ENCODE measurements at places on chromosomes 3 and 15.

GRCh38 chr15:80861731-80862170 is 82.6 kb downstream of the CEMIP start:
- H3K4me3 ChIP-seq = no peak overlapping the region
- H3K36me3 ChIP-seq = no peaks in the 10 kb centered on the region
- H3K4me1 ChIP-seq = peaks cover 5% of the 10 kb centered on the region
- H3K27me3 ChIP-seq = peaks cover 31% of the 10 kb centered on the region
- no peak for DNase-seq
- no peak overlapping the region for H3K27ac ChIP-seq

GRCh38 chr3:116112696-116113095 is 332.6 kb downstream of the LSAMP start:
- H3K27me3 ChIP-seq = no peaks in the 10 kb centered on the region
- H3K27ac ChIP-seq = no peak overlapping the region
- peak; percentile 33 for DNase-seq

DNA sequence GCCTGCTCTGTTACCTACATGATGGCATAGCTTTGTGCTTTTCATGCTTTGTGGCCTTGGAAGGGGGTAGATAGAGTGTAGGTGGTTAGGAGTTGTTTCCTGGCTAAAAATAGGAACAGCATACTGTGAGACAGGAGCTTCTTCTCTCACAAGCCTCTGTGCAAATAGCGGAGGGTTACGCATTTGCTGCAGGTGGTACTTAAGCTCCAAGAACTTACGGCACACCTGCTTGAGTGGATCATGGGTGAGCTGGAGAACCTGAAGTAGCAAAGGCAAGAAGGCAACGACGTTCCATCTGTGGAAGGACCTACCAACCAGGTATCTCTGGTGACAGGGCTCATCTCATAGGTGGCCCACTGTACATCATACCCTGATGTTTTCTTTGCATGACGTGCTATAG is 66.0 kb downstream of the ST6GAL1 start:
- H3K36me3 ChIP-seq = no peaks in the 10 kb centered on the region
- H3K27me3 ChIP-seq = no peaks in the 10 kb centered on the region
- no peak for DNase-seq
- no peaks in the 10 kb centered on the region for H3K4me1 ChIP-seq
- no peak overlapping the region for H3K27ac ChIP-seq
- no peak overlapping the region for H3K4me3 ChIP-seq

DNA sequence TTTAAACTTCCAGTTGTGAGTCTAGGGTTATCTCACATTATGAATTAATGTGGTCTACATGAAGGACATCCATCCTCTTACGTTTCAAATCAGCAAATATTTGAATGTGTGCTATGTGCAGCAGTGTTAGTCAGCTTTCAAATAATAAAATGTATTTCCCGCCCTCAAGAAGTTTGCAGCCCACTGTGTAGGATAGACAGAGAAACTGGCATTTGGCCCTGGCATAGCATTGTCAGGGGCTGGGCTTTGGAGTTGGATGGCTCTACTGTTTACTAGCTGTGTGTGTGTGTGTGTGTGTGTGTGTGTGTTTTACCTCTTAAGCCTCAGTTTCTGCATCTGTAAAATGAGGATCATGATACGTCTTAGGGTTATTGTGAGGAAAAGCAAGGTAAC is 400.5 kb upstream of the C2CD4B start:
- no peaks in the 10 kb centered on the region for H3K27me3 ChIP-seq
- H3K4me3 ChIP-seq = no peak overlapping the region
- peaks cover 7% of the 10 kb centered on the region for H3K36me3 ChIP-seq
- DNase-seq = no peak
- H3K27ac ChIP-seq = no peak overlapping the region

GRCh38 chr3:5348229-5348902 is 160.9 kb downstream of the EDEM1 start:
- no peak overlapping the region for H3K4me3 ChIP-seq
- no peak overlapping the region for H3K27ac ChIP-seq
- DNase-seq = no peak
- H3K36me3 ChIP-seq = no peaks in the 10 kb centered on the region

GRCh38 chr3:89955156-89955555 is 847.7 kb downstream of the EPHA3 start:
- no peaks in the 10 kb centered on the region for H3K27me3 ChIP-seq
- H3K4me1 ChIP-seq = no peaks in the 10 kb centered on the region
- peak; percentile 86 for DNase-seq
- no peaks in the 10 kb centered on the region for H3K36me3 ChIP-seq
- no peak overlapping the region for H3K4me3 ChIP-seq
- peak overlapping the region; percentile 12 for H3K27ac ChIP-seq

DNA sequence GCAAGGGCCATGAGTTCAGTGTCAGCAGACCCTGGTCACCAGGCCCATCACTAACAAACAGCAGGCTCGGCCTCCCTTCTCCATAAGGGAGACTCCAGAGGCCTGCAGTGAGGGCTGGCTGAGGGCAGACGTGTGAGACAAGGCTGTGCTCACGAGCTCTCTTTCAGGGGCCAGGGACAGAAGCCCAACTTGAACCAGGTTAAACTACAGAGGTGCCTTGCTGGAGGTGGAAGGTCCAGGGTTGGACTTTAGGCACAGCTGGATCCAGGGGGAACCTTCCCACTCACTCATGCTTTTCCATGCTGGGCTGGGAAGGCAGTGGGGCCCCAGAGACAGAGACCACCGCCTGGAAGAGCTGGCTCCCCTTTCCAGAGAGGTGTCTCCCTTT is 19.0 kb downstream of the CFAP100 start:
- peaks cover 86% of the 10 kb centered on the region for H3K27me3 ChIP-seq
- H3K4me3 ChIP-seq = no peak overlapping the region
- DNase-seq = no peak

DNA sequence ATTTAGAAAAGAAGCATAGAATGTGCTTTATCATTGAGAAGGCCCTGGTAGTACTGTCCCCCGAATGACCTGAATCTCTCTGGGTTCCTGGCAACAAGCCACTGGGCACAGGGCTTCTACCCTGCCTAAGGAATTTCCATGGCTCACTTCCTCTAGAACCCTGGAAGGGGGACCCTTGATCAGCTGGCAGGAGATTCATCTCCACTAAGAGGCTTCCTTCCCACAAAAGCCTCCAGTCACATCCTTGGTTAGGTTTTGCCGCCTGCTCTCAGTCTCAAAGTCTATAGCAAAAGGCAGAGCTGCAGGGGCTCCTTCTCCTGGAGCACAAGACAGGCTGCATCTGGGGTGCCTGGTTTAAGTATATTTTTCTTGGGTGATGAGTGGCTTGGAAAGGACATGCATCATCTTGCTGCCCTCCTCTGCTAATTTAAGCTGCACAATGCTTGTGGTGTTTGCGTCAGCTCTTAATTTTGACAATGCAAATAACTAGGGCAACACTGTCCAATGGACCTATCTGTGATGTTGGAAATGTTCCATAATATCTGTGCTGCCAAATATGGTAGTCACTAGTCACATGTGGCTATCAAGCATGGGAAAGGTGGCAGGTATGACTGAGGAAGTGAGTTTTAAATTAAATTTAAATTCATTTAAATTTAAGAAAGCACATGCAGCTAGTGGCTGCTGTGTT is 33.4 kb upstream of the RARRES1 start:
- H3K36me3 ChIP-seq = no peaks in the 10 kb centered on the region
- no peak for DNase-seq
- no peak overlapping the region for H3K4me3 ChIP-seq
- peaks cover 8% of the 10 kb centered on the region for H3K4me1 ChIP-seq

DNA sequence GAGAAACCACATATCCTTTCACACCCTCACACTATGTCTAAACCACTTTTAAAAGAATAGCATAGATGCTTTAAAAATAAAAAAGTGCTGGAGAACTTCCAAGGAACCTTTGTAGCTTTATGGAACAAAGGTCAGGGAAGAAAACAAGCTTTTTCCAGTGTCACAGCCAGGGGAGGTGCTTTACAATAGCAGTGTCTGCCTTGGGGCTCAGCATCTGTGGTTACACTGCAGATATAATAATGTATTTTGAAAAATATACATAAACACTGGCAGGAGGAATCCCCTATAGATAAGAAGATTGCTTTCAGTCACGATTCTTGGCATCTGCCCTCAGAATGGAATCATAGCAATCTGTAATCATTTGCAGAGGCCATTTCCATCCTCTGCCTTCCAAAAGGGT is 362.4 kb upstream of the LRRC3B start:
- H3K36me3 ChIP-seq = no peaks in the 10 kb centered on the region
- H3K27me3 ChIP-seq = no peaks in the 10 kb centered on the region
- H3K27ac ChIP-seq = no peak overlapping the region

- H3K4me3 ChIP-seq = no peak overlapping the region
- no peaks in the 10 kb centered on the region for H3K4me1 ChIP-seq
- peaks cover 90% of the 10 kb centered on the region for H3K36me3 ChIP-seq
- DNase-seq = no peak
- H3K27me3 ChIP-seq = no peaks in the 10 kb centered on the region
These were observed 70.8 kb downstream of the DNAJC13 start for GRCh38 chr3:132488151-132488550.

DNA sequence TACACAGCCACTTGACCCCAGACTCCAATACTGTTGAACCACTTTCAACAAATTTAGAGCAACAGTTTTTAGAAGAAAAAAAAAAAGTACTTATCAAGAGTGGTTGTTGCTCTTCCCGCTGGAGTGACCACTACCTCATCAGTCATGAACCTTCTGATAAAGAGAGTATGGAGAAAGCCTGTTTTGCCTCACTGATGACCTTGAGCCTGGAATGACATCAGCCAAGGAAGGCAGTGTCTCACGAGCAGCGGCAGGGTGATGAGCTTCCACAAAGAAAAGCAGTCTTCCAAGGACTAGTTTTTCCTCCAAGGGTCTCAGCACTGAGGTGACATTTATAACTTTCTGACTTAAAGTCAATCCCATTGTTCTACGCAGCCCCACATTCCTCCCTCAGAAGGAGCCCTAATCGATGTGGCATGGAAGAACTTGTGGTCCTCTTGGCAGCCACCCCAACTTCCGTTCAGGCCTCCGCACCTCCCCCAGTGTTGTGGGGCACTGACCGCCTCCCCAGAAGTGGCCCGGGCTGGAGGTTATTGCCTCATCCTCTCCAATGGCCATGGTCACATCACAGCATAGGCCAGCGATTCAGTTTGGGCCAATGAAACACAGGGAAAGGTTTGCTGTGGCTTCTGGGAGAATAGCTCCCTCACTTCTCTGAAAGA is 1.8 kb upstream of the CYP11A1 start:
- H3K36me3 ChIP-seq = no peaks in the 10 kb centered on the region
- H3K27me3 ChIP-seq = peaks cover 50% of the 10 kb centered on the region
- DNase-seq = no peak
- no peak overlapping the region for H3K4me3 ChIP-seq

GRCh38 chr3:179652447-179653095 is at the start of gene USP13:
USP13 (plus strand) TSS chr3:179653040; CDS start chr3:179653226, 186 bp downstream.
- no peaks in the 10 kb centered on the region for H3K27me3 ChIP-seq
- peak within 1 kb of the TSS; percentile 91 for H3K27ac ChIP-seq
- H3K36me3 ChIP-seq = no peaks in the 10 kb centered on the region
- peak within 1 kb of the TSS; percentile 82 for H3K4me3 ChIP-seq
- peak; percentile 84 for DNase-seq

DNA sequence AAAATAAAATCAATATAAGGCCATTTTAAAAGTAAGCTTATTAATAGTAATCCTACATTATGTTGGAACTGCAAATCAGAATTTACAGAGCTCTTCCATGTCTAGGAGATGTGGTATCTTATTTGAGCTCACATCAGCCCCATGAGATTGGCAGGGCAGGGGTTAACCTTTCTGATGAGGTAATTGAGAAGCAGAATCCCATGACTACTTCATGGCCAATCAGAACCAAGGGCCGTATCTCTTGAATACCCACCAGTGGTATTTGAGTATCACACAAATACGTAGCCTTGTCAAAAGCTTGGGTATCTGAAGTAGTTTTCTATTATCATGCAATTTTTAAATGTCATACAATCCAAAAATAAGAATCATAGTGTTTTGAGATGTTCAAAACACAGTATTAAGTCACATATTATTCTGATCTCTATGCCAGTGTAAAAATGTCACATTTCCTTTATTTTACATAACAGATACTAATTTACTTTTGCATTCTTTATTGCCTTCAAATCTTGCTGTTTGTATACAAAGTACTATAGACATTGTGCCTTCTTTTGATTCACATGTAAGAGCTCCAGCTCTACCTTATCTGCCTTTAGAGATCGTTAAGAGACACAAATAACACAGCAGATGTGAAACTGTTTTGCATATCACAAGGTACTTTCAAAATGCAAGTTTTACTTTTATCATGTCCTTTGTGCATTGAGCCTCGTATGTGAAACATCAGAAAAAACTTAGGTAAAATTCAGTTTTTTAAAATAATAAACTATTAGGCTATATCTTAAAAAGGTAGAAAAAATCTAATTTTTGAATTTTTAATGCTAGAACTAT is 251.7 kb upstream of the GOLGA6L4 start:
- H3K4me3 ChIP-seq = no peak overlapping the region
- no peak overlapping the region for H3K27ac ChIP-seq
- no peaks in the 10 kb centered on the region for H3K36me3 ChIP-seq
- H3K27me3 ChIP-seq = no peaks in the 10 kb centered on the region

GRCh38 chr3:18751514-18751913 is 326.4 kb upstream of the SATB1 start:
- no peaks in the 10 kb centered on the region for H3K27me3 ChIP-seq
- no peaks in the 10 kb centered on the region for H3K4me1 ChIP-seq
- no peak overlapping the region for H3K4me3 ChIP-seq
- no peak overlapping the region for H3K27ac ChIP-seq

GRCh38 chr3:184751204-184752040 is 39.6 kb upstream of the MAGEF1 start:
- peaks cover 7% of the 10 kb centered on the region for H3K27me3 ChIP-seq
- DNase-seq = no peak
- H3K4me3 ChIP-seq = no peak overlapping the region
- no peaks in the 10 kb centered on the region for H3K36me3 ChIP-seq
- H3K4me1 ChIP-seq = no peaks in the 10 kb centered on the region

- no peak overlapping the region for H3K27ac ChIP-seq
- H3K4me1 ChIP-seq = no peaks in the 10 kb centered on the region
- no peaks in the 10 kb centered on the region for H3K27me3 ChIP-seq
- no peaks in the 10 kb centered on the region for H3K36me3 ChIP-seq
These were observed 92.6 kb downstream of the LEKR1 start for GRCh38 chr3:156918746-156919145.

DNA sequence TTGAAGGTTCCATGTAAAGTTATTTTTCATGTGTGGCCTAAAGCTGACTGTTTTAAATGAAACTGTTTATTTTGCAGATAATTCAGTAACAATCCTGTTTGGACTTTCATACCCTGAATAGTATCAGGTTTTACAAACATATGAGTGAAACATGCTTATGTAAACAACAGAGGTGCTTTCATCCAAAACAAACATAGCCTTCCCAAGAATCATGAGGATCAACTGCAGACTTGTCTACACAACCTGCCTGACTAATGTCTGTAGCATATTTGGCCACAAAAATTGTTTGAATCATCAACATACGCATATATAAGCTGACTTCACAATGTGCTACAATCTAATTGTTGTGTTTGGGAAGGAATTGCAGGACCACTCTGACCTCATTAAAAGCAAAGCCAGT is 190.4 kb downstream of the DIPK2A start:
- DNase-seq = peak; percentile 7
- H3K36me3 ChIP-seq = no peaks in the 10 kb centered on the region
- H3K27me3 ChIP-seq = no peaks in the 10 kb centered on the region

GRCh38 chr15:77871852-77872371 is 205.6 kb downstream of the TBC1D2B start:
- DNase-seq = no peak
- H3K4me3 ChIP-seq = no peak overlapping the region
- H3K27me3 ChIP-seq = peaks cover 43% of the 10 kb centered on the region
- no peak overlapping the region for H3K27ac ChIP-seq
- H3K4me1 ChIP-seq = peaks cover 28% of the 10 kb centered on the region

GRCh38 chr3:155791190-155791589 is 14.9 kb downstream of the C3orf33 start:
- H3K27me3 ChIP-seq = no peaks in the 10 kb centered on the region
- no peak overlapping the region for H3K27ac ChIP-seq
- H3K4me3 ChIP-seq = no peak overlapping the region
- peak; percentile 13 for DNase-seq
- H3K36me3 ChIP-seq = peaks cover 13% of the 10 kb centered on the region
